ENCODE measurements at places on chromosomes 11 and 22. TPM values are rescaled to one million over a fixed set of nuclear protein-coding genes. Genes with fewer than 3 reads are reported as not detected.

- H3K27ac ChIP-seq, result no peak overlapping the region
- DNase-seq, result no peak
- H3K4me3 ChIP-seq, result no peak overlapping the region
- peaks cover 10% of the 10 kb centered on the region for H3K4me1 ChIP-seq
- no peaks in the 10 kb centered on the region for H3K36me3 ChIP-seq
- peaks cover 4% of the 10 kb centered on the region for H3K27me3 ChIP-seq
Observed at GRCh38 chr22:37126383-37126782, 16.9 kb upstream of the TMPRSS6 start.

- H3K36me3 ChIP-seq, result no peaks in the 10 kb centered on the region
- H3K27me3 ChIP-seq, result no peaks in the 10 kb centered on the region
- H3K4me3 ChIP-seq, result no peak overlapping the region
- no peak overlapping the region for H3K27ac ChIP-seq
Observed at GRCh38 chr11:26144291-26144690, 187.6 kb upstream of the ANO3 start.

DNA sequence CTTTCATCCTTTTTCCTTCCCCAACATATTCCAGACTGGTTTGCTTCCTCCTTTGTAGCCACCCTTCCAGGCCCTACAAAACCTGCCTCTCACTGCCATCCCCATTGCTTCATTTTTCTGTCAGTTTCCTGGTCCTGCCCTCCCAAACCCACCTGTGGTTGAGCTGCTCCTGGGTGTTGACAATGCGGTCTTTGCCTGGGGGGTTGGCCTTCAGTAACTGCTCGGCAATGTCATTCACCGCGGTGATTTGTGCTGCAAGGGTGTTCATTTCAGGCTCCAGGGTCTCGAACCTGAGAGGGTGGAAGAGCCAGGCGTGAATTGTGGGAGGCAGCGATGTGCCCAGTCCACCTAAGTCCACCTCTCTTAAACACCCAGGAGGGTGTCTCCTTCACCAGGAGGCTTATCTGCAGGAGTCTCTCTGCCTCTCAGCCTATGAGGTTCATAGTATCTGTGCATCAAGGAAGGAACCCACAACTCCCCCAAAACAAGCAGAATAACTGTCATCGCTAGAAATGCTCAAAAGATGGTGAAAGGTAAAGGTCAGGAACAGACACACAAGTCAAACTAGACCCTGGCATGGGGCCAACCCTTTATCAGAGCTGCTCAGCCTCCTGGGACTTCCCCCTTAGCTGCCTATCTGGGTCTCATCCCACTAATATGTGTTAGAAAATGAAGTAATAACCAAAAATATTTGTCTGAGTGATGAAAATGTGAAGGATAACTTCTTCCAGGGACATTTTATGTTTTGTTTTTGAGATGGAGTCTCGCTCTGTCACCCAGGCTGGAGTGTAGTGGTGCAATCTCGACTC lies 23.9 kb upstream of the RBM4B start:
- DNase-seq, result no peak
- H3K27ac ChIP-seq, result no peak overlapping the region
- no peak overlapping the region for H3K4me3 ChIP-seq
- H3K4me1 ChIP-seq, result peaks cover 3% of the 10 kb centered on the region

ALDH3B2 gene
- 0.72 TPM for total RNA-seq

BANF1 gene
- total RNA-seq, result 163 TPM

- DNase-seq, result no peak
- H3K27ac ChIP-seq, result no peak overlapping the region
- peaks cover 4% of the 10 kb centered on the region for H3K27me3 ChIP-seq
Observed at GRCh38 chr22:32752816-32753520, 48.5 kb upstream of the TIMP3 start.

DNA sequence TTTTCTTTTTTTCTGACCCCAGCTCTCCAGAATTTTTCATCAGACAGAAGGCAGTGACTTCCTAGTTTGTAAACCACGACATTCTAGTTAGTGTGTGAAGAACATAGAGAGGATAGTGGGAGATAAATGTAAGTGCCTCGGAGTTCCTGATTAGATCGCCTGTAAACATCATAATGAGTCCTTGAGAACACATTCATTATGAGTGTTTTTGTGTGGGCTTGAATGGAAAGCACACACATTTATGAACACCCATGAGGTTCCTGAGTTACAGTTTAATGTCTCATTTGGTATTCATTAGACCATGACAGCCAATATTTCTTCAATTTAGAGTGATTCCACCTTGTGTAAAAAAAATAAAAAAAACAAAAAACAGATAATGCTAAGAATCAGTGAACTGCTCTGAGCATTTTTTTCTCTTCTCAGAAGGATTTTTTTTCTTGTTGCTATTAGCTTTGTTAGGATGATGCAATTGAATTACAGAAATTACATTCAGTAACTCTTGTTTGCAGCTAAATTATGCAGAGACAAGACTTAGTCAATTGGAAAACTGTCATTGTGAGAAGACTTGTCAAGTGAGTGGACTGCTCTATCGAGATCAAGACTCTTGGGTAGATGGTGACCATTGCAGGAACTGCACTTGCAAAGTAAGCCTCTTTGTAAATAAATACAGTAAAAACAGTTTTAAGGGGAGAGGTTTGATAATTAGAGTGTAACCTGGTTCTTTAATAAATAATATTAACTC lies 257.6 kb downstream of the NELL1 start:
- DNase-seq, result no peak
- H3K4me3 ChIP-seq, result no peak overlapping the region
- peaks cover 15% of the 10 kb centered on the region for H3K4me1 ChIP-seq
- no peaks in the 10 kb centered on the region for H3K36me3 ChIP-seq
- H3K27ac ChIP-seq, result no peak overlapping the region
- H3K27me3 ChIP-seq, result no peaks in the 10 kb centered on the region

ART5 gene
- total RNA-seq, result 9.7 TPM

OR4D5 gene
- total RNA-seq, result not detected

CTSF gene
- total RNA-seq, result 9.2 TPM

- no peak overlapping the region for H3K27ac ChIP-seq
- H3K36me3 ChIP-seq, result peaks cover 4% of the 10 kb centered on the region
- no peak overlapping the region for H3K4me3 ChIP-seq
- no peak for DNase-seq
Observed at GRCh38 chr11:75056814-75057213, 39.9 kb downstream of the OR2AT4 start.

- H3K27me3 ChIP-seq, result no peaks in the 10 kb centered on the region
- H3K36me3 ChIP-seq, result no peaks in the 10 kb centered on the region
- H3K27ac ChIP-seq, result no peak overlapping the region
- no peak overlapping the region for H3K4me3 ChIP-seq
- DNase-seq, result no peak
Observed at GRCh38 chr11:27464909-27465308, 7.7 kb downstream of the LGR4 start.

DNA sequence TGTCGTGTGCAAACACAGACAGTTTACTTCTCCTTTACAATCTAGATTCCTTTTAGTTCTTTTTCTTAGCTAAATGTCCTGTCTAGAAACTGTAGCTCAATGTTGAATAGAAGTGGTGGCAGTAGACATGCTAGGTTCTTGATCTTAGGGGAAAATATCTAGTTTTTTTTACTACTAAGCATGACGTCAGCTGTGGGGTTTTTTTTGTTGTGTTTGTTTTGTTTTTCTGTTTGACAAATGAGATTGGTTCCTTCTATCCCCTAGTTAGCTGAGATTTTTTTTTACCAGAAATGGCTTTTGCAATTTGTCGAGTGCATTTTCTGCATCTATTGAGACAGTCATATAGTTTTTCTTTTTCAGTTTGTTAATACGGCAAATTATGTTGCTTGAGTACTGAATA lies 2.3 kb upstream of the OR10G7 start:
- no peaks in the 10 kb centered on the region for H3K27me3 ChIP-seq
- no peak overlapping the region for H3K4me3 ChIP-seq
- no peaks in the 10 kb centered on the region for H3K4me1 ChIP-seq
- no peak for DNase-seq

CHRM1 gene
- total RNA-seq, result not detected

DNA sequence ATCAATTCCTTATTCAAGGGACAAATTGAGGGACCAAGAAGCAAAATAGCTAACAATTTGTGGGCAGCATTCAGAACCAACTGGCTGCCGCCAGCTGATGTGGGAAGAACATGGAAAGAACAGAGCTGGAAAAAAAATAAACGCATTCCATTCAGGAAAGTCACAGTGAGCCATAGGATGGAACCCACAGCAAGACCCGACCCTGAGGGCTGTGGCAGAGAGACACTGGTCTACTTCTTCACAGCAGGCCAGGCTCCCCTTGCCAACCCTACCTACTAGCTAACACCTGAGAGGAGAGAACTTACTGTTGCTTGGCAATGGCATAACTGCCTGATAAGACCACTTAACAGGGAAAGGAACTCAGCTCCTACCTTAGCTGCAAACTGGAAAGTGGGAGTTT lies 123.5 kb upstream of the APOA1 start:
- H3K4me3 ChIP-seq, result no peak overlapping the region
- no peak overlapping the region for H3K27ac ChIP-seq
- H3K36me3 ChIP-seq, result no peaks in the 10 kb centered on the region
- no peak for DNase-seq
- peaks cover 3% of the 10 kb centered on the region for H3K4me1 ChIP-seq

GRCh38 chr11:112226831-112227401 lies 688 bp downstream of the PTS start:
- H3K4me3 ChIP-seq, result peak overlapping the region; percentile 90
- H3K27me3 ChIP-seq, result peaks cover 3% of the 10 kb centered on the region
- H3K36me3 ChIP-seq, result peaks cover 17% of the 10 kb centered on the region
- no peak for DNase-seq

GRCh38 chr11:60498399-60498798 lies 5.8 kb downstream of the MS4A12 start:
- no peaks in the 10 kb centered on the region for H3K36me3 ChIP-seq
- H3K4me1 ChIP-seq, result no peaks in the 10 kb centered on the region
- DNase-seq, result no peak
- no peak overlapping the region for H3K27ac ChIP-seq

DNA sequence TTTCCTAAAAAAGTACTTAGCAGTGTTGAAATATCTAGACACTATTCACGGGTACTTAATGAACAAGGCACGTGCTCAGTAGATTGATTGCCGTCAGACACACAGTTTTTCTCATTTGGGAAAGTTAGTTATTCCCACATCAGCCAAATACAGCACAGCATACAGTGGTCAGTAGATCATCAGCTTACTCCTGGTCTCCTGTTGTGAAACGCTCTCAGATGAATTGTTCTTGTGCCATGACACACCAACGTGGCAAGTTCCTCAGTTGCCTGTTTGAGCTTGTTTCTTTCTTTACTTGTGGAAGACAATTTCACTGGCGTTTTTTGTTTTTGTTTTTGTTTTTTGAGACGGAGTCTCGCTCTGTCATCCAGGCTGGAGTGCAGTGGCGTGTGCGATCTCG lies 8.6 kb downstream of the TAB1 start:
- no peak overlapping the region for H3K4me3 ChIP-seq
- H3K27me3 ChIP-seq, result peaks cover 2% of the 10 kb centered on the region
- peak overlapping the region; percentile 3 for H3K27ac ChIP-seq
- no peaks in the 10 kb centered on the region for H3K4me1 ChIP-seq
- no peak for DNase-seq

GRCh38 chr11:103985041-103985440 lies 51.4 kb upstream of the DDI1 start:
- H3K27me3 ChIP-seq, result no peaks in the 10 kb centered on the region
- no peaks in the 10 kb centered on the region for H3K36me3 ChIP-seq
- no peak for DNase-seq
- H3K4me1 ChIP-seq, result no peaks in the 10 kb centered on the region

- DNase-seq, result no peak
- H3K27ac ChIP-seq, result peak overlapping the region; percentile 95
- peaks cover 5% of the 10 kb centered on the region for H3K27me3 ChIP-seq
- peaks cover 59% of the 10 kb centered on the region for H3K4me1 ChIP-seq
Observed at GRCh38 chr11:57792060-57792541, 30.5 kb downstream of the CTNND1 start.

GRCh38 chr22:40050258-40050657 lies 55.5 kb downstream of the FAM83F start:
- peaks cover 28% of the 10 kb centered on the region for H3K4me1 ChIP-seq
- H3K27me3 ChIP-seq, result no peaks in the 10 kb centered on the region
- no peak overlapping the region for H3K4me3 ChIP-seq
